Stimulated activated CD8-positive, alpha-beta memory T cell treated with anti-CD3 and anti-CD28 coated beads, Interleukin-4, amount 100 ng/mL, for 24 hours (primary cell): ENCODE measurements at places on chromosomes 16 and 17.

DNA sequence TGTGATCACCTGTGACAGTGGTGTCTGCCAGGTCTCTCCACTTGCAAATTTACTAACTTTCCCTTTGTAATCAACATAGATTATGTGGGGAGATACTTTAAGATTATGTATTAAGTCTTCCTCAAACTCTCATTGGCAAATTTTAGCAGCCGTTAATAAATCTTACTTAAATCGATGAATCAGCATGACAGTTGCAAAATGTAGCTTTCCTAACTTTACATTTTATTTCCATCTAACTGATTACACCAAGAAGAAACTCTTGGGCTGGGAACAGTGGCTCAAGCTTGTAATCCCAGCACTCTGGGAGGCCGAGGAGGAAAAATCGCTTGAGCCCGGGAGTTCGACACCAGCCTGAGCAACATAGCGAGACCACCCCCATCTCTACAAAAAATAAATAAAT lies 23.3 kb upstream of the CPNE2 start:
- DNase-seq: no peak

GRCh38 chr16:84237994-84238750 lies 1.6 kb downstream of the KCNG4 start:
- DNase-seq: no peak

DNA sequence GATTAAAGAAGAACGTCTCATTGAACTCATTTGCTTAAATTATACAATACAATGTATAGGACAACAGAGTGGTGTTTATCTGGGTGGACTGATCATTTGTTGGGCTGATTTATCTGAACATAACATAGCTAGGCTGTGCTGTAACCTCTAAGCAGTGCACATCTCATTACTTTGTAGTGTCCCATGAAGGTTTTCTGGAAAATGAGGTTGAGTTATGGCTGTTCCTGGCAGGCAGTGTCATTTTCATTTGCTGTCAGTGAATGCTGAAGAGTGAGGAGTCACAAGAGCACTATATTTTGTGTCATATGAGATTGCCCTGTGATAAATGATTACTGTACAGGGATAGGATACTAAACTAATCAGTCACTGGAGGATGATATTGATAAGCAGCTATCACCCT lies 340.2 kb downstream of the HS3ST3B1 start:
- no peak for DNase-seq

GRCh38 chr17:57269052-57269451 lies 12.7 kb downstream of the MSI2 start:
- no peak for DNase-seq

- no peak for DNase-seq
These were observed 2.7 kb downstream of the N4BP1 start for GRCh38 chr16:48607056-48607825.
